ENCODE measurements at places on chromosomes 13 and 19. TPM values are rescaled to one million over a fixed set of nuclear protein-coding genes. Genes with fewer than 3 reads are reported as not detected.

Gene NAPSA
- total RNA-seq, result under 0.01 TPM

Gene POSTN
- total RNA-seq, result 29.3 TPM

Gene FCER2
- not detected for total RNA-seq

Gene APOC1
- total RNA-seq, result 0.86 TPM

Gene PSG11
- not detected for total RNA-seq

Gene INSR
- 77.0 TPM for total RNA-seq

Gene GEMIN7
- total RNA-seq, result 21.6 TPM

Gene FAM216B
- not detected for total RNA-seq

Gene UBAC2
- total RNA-seq, result 40.2 TPM

Gene GARIN5A
- not detected for total RNA-seq

Gene POU4F1
- 0.98 TPM for total RNA-seq

Gene ZNF850
- 6.5 TPM for total RNA-seq

Gene ZNF846
- 6.9 TPM for total RNA-seq

Gene RUBCNL
- total RNA-seq, result not detected

Gene KLK12
- total RNA-seq, result not detected

Gene ACP5
- under 0.01 TPM for total RNA-seq

Gene SLITRK6
- not detected for total RNA-seq

Gene PODNL1
- total RNA-seq, result under 0.01 TPM

Gene EPS8L1
- total RNA-seq, result 7.7 TPM

Gene SERPINE3
- under 0.01 TPM for total RNA-seq

Gene LILRA1
- total RNA-seq, result not detected

Gene RFPL4AL1
- not detected for total RNA-seq

Gene ZNF587B
- total RNA-seq, result 25.3 TPM

Gene ZNF497
- 0.98 TPM for total RNA-seq

Gene EBI3
- total RNA-seq, result 2.0 TPM

Gene CERS1
- 2.3 TPM for total RNA-seq

Gene DIRAS1
- total RNA-seq, result 0.29 TPM

Gene RYR1
- total RNA-seq, result under 0.01 TPM

Gene MYH14
- total RNA-seq, result not detected

Gene KIR3DL1
- total RNA-seq, result not detected

Gene PLA2G4C
- total RNA-seq, result 56.3 TPM

Gene ZNF439
- 3.4 TPM for total RNA-seq

Gene DMKN
- total RNA-seq, result not detected

Gene ANGPTL8
- total RNA-seq, result not detected

Gene ZNF441
- 5.6 TPM for total RNA-seq

Gene CPB2
- total RNA-seq, result not detected

Gene FLT3
- not detected for total RNA-seq

Gene THSD1
- 67.3 TPM for total RNA-seq

Gene ZNF772
- 22.7 TPM for total RNA-seq

Gene FFAR3
- total RNA-seq, result not detected

Gene ICAM4
- not detected for total RNA-seq

Gene ZNF530
- 6.9 TPM for total RNA-seq

Gene ZNF253
- total RNA-seq, result 6.7 TPM

Gene ETV2
- 0.29 TPM for total RNA-seq

Gene PRR22
- total RNA-seq, result 0.57 TPM

Gene ZNF540
- total RNA-seq, result 0.19 TPM

Gene FSTL3
- 32.3 TPM for total RNA-seq

Gene PSG6
- total RNA-seq, result not detected

Gene DKKL1
- not detected for total RNA-seq

Gene PABPC3
- 0.10 TPM for total RNA-seq

Gene PSG2
- total RNA-seq, result not detected

Gene C5AR2
- not detected for total RNA-seq

Gene KLHL1
- total RNA-seq, result not detected

Gene ATXN8OS
- not detected for total RNA-seq

Gene SHISA7
- total RNA-seq, result not detected

Gene PIH1D1
- 98.8 TPM for total RNA-seq

Gene FCAR
- not detected for total RNA-seq

Data from vein endothelial cell (primary cell).